ENCODE measurements at places on chromosomes 12 and 14. TPM values are rescaled to one million over a fixed set of nuclear protein-coding genes. Genes with fewer than 3 reads are reported as not detected.

- no peak for DNase-seq
These were observed 47.7 kb downstream of the B4GALNT3 start for GRCh38 chr12:507391-507796.

- DNase-seq: no peak
These were observed 25.5 kb downstream of the ZC2HC1C start for GRCh38 chr14:75094896-75095295.

DNA sequence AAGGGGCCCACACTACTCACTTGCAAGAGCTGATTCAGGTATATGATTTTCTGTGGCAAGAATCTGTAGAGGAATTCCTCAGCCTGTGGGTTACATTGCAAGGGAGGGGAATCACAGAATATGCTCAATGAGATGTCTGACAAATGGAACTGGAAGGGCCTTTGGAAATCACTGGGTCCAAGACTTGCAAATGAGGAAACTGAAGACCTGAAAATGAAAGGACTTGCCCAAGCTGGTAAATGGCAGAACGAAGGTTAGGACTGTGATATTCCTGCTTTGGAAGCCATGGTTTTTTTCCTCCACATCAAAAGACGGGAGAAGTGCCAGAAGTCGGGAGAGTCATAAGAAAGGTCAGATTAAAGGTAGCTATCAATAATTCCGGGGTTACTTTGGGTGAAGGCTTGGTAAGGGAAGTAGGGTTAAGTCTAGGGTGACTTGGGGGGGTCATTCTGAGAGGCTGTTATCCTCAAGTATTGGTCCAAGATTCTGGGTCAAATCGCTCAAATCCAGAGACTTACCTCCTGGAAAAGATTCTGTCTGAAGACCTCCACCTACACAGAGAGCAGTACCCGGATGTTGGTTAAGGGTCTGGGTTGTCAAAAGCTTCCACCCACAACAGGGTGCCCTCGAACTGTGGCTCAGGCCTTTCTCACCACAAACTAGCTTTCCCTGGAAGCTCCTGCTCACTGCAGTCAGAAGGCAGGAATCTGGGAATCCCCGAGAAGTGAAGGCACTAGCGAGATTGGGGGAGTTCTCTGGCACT, 539 bp downstream of the PSME2 start:
- no peak for DNase-seq

DNA sequence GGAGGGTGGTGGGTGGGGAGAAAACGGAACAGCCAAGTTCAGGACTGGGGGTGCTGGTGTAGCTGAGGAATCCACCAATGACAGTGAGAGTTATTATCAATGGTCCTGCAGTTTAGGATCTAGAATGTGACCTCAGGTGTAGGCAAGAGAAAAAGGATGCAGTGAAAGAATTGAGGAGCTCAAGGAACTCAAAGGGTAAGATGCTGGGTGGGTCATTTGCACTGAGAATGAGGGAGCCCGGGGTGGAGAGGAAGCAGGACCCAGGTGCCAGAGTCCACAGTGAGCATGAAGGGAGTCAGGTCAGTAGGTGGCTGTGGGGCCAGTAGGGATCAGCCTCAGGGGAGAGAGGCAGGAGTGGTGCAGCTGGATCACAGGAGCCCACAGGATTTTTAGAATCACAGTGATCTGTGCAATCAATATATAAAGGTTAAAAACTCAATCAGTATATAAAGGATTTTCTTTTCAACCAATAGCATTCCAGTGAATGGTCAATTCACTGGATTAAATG, 3.2 kb upstream of the KRT7 start:
- no peak for DNase-seq

DNA sequence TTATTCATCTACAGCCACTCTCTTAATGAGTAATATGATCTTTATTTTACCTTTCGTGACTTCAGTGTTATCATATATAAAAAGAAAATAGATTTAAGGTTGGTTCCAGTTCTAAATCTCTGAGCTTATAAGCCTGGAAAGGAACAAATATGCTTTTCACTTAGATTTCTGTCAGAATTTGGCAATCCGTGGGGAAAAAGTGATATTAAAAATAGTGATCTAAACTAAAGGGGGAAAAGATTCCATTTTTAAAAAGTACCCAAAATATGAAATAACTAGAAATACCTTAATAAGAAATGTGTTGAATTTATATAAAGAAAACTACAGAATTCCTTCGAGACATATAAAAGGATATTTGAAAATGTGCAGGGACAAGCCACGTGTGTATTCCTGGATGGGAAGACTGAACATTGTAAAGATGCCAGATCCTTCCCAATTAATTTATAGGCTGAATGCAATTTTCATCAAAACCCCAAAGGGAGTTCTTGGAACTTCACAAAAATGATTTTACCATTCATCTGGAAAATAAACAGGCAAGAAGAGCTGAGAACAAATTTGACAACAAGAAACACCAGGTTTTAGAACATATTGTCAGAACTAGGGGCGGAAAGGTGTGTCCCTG, 142.5 kb downstream of the EFCAB11 start:
- DNase-seq: no peak

Gene PIANP
- total RNA-seq: not detected

Gene IL22
- not detected for total RNA-seq

Gene OLR1
- total RNA-seq: not detected
